ENCODE measurements at places on chromosomes 1 and 21.

- DNase-seq, result no peak
Measured at GRCh38 chr1:243946946-243947345, 96.9 kb upstream of the AKT3 start.

- DNase-seq, result peak; percentile 36
Measured at GRCh38 chr1:69570356-69570755, 2.6 kb downstream of the LRRC7 start.

DNA sequence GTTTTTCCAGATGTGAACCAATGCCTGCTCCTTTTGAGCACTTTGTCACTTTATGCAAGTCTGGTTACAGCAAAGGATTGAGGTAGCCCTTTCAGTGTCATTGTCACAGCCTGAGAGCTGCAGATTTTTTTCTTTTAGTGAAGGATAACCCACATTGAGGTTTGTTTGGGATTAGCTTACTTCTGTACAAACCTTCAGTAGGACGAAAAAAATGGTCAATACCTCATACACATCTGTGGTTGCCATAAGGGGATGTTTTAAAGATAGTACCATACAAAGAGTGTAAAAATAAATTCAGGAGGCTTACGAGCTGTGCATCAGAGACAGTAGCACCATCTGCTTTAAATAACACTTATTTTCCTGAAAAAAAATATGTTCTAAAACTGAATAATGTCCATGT is 566.0 kb downstream of the AJAP1 start:
- no peak for DNase-seq

- DNase-seq, result no peak
Measured at GRCh38 chr1:65904681-65905083, 112.0 kb downstream of the PDE4B start.

DNA sequence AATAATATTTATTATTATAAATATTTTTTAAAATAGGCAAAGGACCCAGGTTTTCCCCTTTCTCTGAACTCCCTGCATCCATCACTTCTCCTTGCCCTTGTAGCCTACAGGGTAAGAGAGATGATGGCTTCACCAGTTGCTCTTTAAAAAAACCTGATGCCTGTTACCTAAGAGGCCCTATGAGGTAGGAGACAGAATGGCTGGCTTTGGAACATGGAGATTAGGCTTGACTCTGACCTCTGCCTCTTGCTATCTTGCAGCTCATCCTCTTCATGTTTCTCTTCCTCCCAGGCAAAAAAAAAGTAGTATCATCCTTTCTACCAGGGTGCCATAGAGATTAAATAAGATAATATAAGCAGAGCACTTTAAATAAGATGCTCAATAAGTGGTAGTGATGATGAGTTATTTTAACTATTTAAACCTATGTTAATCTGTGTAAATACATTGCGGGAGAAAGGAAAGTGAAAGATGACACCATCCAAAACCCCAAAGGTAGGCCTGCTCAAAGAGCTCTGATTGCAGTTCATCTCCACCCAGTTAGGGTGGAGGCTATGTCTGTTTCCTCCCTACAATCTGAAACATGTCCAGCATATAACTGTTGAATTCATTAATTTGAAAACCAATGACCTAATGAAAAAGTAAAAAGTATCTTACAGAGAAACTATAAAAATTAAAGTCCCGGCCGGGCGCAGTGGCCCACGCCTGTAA is 51.8 kb downstream of the RGS2 start:
- DNase-seq, result no peak

DNA sequence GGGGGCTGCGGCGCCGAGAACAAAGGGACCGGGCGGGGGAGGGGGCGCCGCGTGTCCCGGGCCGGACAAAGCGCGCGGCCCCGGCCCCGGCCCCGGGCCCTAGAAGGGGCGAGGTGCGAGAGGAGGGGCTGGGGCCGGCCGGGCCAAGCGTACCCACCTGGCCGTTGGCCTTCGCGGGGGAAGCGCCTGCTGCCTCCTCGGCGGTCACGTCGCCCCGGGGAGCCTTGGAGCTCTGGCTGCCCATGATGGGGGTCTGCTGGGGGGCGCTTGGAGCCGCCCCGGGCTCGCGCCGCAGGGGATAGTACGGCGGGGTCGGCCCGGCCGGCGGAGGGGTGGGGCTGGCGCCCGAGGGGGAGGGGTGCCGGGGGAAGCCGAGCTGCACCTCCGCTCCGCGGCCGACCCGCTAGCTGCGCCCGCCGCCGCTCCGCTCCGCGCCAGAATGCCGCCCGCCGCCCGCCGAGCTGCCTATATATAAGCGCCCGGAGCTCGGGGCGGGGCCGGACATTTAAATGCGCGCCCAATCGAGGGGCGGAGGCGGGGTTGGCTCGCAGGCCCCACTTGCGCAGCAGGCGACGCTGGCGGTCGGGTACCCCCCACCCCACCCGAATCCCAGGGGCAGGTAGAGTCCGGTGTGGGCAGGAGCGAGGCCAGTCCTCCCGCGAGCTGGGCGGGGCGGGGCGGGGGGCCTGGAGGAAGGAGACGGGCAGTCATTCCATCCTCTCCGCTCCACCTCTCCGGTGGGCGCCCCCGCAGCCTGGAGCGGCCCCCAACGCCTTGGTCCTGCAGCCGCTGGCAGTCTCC is at the start of gene MARCKSL1:
TSS of gene MARCKSL1 (minus strand) at position 444 of the 801 bp plus-strand sequence. CDS start at position 244, 200 bp downstream.
- peak; percentile 90 for DNase-seq

GRCh38 chr1:6010554-6010953 is 18.3 kb upstream of the NPHP4 start:
- no peak for DNase-seq

GRCh38 chr1:19872190-19872589 is 10.0 kb upstream of the OTUD3 start:
- no peak for DNase-seq

DNA sequence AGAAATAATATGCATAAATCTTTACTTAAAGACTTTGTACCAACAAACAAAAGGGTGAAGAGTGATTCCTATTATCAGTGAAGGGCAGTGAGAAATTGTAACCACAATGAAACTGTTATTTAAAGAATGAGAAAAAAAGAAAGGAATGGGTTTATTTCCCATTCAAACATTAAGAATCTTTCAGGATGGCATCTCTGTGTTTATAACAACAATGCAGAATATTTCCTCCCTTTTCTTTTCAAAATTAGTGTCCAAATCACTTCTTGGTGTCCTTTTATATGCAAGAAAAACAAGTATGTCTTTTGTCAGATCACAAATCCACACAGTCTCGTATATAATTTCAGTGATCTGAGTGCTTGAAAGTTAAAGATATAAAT is 61.2 kb downstream of the PTPRC start:
- no peak for DNase-seq

GRCh38 chr1:195939844-195940243 is 668.4 kb downstream of the KCNT2 start:
- no peak for DNase-seq

DNA sequence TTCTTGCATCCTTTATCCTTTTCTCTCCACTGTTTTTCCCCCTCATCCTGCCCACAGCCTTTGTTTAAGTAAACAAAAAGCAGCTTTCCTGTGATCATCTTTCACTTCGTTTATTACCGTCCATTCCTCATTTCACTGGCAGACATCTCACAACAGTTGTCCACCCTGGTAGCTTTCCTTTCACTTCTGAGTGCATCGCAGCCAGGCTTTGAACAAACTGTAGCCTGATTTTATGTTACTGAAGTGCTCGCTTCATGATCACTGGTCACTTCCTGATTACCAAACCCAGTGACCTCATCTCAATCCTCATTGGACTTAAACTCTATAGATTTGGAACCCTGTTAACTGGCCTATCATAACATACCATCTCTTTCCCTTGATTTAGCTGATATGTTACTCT is 67.7 kb downstream of the SDCCAG8 start:
- no peak for DNase-seq

DNA sequence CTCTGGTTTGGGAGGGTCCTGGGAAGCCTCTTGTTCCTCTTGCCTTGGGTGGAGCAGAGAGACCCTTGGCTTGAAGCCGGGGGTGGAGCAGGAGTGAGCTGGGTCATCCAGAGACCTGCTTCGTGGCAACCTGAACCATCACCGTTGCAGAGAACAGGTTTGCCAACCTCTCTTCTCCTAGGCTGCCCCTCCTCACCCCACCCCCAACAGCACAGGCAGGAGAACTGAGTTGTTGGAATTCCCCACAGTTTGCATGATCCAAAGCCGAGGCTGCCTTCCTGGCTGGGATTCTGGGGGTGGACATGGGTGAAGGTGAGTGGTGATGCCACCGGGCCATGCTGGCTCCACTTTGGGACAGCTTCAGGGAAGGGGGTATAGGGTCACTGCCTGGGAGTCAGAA is 2.2 kb downstream of the WNT4 start:
- no peak for DNase-seq
